Central memory CD4-positive, alpha-beta T cell (primary cell): ENCODE measurements at places on chromosomes 5 and 9.

DNA sequence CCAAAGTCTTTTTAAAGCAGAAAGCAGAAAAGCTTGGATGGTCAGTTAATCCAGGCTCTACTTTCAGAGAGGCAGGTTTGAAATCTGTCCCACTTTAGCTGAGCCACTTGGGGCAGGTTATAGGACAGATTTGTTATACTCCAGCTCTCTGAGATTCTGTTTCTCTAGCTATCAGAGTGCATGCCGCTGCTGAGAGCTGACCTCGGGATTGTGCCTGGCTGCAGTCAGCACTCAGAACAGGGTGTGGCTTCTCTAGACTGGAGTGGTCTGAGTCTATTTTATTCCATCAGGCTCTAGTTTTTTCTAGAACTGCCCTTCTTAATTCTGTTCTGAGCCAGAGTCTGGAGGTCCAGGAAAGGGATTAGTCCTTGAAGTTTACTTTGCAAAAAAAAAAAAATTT, 67.7 kb downstream of the NDFIP1 start:
- DNase-seq: no peak

DNA sequence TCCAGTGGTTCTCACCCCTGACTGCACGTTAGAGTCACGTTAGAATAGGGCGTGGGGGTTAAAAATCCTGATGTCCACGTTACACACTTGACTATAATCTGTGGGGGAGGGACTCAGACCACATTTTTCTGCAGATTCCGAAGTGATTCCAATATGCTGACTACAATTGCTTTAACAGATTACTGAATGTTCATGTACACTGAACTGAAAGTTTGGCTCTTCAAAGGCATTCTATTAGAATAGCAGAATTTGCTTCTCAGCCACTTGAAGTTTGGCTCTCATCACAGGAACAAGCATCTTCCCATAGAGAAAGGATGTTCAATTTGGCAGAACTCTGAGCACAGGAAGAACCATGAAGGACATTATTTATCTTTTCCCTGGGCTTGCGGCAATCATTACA, 84.5 kb downstream of the HAPLN1 start:
- no peak for DNase-seq

GRCh38 chr5:32127711-32128110, 46.4 kb downstream of the GOLPH3 start:
- DNase-seq: no peak

GRCh38 chr5:32507738-32508434, 63.3 kb upstream of the ZFR start:
- no peak for DNase-seq

DNA sequence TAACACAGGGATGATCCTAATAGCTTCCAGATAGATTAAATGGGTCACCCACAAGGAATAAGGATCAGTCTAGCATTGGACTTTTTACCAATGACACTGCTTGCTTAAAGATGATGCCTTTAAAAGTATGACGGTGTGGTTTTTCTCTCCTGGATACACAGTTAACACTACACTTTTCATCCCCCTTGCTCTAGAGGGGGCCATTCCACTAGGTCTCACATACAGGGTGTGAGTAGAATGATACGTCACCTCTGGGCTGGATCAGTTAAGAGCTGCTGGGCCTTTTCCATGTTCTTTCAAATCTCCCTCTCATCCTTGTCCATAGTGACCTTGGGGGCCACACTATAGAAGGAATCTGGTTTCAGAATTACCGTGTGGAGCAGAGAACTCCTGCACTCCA, 140.6 kb downstream of the FSTL4 start:
- DNase-seq: no peak

DNA sequence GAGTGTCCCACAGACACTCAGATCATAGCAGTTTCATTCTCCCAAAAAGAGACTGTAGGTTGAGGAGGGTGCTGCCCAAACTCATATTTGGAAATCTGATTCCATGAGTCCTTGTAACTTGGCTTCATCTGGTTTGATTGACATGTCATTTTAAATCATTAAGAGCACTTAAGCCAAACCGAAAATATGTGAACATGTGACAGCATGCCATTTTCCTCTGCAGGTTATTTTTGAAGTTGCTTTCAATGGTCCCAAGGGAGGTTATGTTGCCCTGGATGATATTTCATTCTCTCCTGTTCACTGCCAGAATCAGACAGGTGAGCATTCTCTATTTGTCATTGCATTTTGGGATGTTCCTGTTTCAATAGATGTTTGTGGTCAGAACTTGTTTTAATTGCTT, 87.6 kb downstream of the MAMDC2 start:
- no peak for DNase-seq

- no peak for DNase-seq
These were observed 143.3 kb downstream of the GADD45G start for GRCh38 chr9:89748021-89748670.

DNA sequence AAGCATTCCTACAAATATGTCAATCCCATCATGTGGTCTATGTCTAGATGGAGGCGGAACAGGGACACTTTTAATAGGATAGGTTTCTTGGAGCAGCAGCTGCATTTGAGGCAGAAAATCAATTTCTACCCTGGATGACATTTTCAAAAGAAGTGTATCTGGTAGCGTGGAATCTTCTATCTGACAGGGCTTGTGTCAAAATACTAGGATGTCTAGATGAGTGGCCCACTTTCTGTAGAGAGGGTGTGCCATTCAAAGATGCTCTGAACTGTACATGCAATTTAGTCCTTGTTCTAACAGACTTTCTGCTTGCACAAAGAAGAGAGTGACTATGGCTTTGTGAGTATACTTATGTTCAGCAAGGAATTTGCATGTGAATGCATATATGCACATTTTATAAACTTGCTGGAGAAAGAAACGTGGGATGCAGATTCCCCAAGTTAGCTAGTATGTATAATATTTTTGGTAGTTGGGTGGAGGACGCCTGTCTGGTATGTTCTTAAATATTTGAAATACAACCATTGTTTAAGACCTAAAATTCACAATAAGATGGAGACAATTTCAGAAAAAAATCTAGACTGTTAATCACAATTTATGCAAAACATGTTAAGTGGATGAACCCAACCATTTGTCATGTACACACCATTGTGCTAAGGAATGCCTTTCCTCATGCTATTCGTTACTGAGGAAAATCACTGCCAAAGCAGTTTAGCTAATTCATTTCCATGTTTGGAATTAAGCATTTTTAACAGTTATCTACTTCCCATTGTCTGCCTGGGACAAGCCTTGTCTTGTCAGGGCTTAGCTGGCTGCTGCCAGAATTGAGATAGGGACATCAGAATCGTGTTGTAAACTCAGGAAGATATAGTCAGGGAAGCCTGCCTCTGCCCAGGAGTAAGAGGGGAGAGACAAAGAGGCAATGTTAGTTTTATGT, 129.1 kb upstream of the MEF2C start:
- DNase-seq: no peak

- no peak for DNase-seq
These were observed 92.7 kb downstream of the HRH2 start for GRCh38 chr5:175750511-175750931.

GRCh38 chr9:136748666-136749611, 614 bp upstream of the LCN6 start:
- no peak for DNase-seq

DNA sequence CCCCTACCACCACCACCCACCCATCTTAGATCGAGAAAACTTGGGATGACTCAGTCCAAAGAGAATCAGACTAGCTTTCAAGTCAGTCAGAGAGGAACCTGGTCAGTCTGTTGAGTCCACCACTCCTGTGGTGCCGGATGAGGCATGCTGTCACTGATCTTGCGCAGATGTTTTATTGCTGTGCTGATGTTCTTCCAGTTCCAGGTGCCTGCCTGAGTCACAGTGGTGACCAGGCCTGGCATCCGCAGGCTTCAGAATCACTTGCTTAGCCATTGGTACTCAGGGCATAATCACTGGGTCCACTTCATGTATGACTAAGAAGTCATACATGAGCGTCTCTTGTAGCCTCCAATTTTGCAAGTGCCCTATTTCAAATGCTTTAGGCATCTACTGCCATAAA, 114.1 kb downstream of the MUSK start:
- no peak for DNase-seq
